ENCODE measurements at places on chromosomes 7 and 10. TPM values are rescaled to one million over a fixed set of nuclear protein-coding genes. Genes with fewer than 3 reads are reported as not detected.

DNA sequence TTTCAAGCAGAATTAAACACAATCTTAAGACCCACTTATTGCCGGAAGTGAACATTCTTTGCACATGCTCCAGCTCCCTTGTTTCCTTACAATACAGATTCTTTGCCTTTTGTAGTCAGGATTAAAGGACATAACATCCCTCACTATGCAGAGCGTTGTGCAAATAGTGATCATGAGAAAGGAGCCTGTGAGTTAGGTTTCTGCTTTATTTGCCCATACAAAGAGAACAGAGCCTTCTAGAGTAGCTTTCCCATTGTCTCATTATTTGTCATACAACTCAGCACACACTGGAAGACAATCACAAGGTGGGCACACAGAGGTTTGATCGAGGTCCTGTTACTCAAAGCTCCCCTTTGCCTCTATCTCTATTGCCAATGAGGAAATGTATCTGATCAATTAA lies 48.2 kb upstream of the WDR11 start:
- H3K27ac ChIP-seq = no peak overlapping the region
- DNase-seq = no peak
- H3K27me3 ChIP-seq = no peaks in the 10 kb centered on the region
- no peaks in the 10 kb centered on the region for H3K4me1 ChIP-seq
- H3K36me3 ChIP-seq = no peaks in the 10 kb centered on the region

DNA sequence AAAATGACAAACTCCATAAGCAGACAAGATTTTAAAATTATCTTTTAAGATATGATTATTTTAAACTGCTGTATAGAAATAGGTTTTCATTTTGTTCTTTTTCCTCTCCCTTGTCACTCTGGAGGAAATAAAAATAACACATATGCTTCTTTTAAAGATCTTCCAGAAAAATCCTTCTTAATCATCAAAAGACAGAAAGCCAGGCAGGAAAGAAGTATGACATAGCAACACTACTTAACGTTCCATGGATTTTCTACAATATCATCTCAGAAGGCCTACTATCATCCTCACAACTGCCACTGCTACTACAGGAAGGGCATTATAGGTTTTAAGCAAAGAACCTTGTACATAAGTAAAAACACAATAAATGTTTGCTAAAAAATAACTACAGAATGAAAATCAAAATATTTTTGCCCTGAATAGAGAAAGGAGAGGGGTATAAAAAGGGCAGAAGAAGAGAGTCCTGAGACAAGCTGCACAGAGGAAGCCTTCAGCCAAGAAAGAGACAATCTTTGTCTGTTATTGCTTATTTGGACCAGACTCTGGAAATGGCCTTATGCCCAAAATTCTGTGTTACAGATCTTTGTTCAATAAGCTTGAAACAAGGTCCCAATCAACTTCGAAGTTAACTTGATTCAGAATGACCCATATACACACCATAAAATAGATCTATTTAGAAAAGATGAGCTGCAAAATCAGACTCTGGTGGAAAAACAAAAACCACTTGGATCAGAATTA lies 67.8 kb downstream of the ABI1 start:
- H3K27me3 ChIP-seq = no peaks in the 10 kb centered on the region
- no peak for DNase-seq
- no peak overlapping the region for H3K27ac ChIP-seq
- H3K36me3 ChIP-seq = no peaks in the 10 kb centered on the region
- no peak overlapping the region for H3K4me3 ChIP-seq

DNA sequence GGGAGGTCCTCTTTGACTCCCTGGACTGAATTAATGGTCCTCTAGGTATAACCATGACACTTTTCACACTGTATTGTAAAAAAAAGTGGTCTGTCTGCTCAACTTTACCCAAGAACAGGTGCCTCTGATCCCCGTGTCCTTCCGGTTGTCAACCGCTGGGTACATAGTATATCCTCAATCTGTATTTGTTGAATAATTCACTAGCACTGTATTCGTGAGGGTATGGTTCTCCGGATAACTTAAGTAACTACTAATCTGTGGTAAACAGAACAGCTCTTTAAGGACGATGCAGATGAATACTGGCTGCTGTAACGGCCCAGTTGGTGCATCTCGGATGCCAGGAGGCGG lies 472 bp upstream of the ADAM22 start:
- peak overlapping the region; percentile 69 for H3K4me3 ChIP-seq
- no peaks in the 10 kb centered on the region for H3K27me3 ChIP-seq
- H3K36me3 ChIP-seq = no peaks in the 10 kb centered on the region

- no peaks in the 10 kb centered on the region for H3K36me3 ChIP-seq
- no peaks in the 10 kb centered on the region for H3K27me3 ChIP-seq
- H3K27ac ChIP-seq = peak overlapping the region; percentile 97
Measured at GRCh38 chr10:17199351-17199804, 2.1 kb downstream of the TRDMT1 start.

- no peaks in the 10 kb centered on the region for H3K27me3 ChIP-seq
- H3K4me1 ChIP-seq = no peaks in the 10 kb centered on the region
- no peaks in the 10 kb centered on the region for H3K36me3 ChIP-seq
Measured at GRCh38 chr7:78220754-78221153, 422.2 kb downstream of the PHTF2 start.

DNA sequence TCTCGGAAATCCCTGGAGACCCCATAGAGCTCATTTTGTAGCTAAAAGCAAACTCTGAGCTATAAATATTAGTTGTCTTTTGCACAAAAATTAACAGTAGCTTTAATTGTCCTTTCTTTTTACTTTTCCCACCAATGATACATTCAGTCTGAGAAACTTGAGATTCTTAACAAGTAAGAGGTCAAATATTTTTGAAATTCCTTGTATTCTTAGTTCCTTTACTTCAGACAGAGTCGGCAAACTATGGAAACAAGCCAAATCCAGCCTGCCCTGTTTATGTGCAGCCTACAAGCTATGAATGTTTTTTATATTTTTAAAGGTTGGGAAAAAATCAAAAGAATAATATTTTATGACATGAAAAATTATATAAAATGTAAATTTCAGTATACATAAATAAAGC lies 146.6 kb downstream of the CTNNA3 start:
- H3K36me3 ChIP-seq = no peaks in the 10 kb centered on the region
- H3K27ac ChIP-seq = peak overlapping the region; percentile 16
- no peaks in the 10 kb centered on the region for H3K4me1 ChIP-seq
- H3K27me3 ChIP-seq = no peaks in the 10 kb centered on the region
- no peak overlapping the region for H3K4me3 ChIP-seq
- no peak for DNase-seq

DNA sequence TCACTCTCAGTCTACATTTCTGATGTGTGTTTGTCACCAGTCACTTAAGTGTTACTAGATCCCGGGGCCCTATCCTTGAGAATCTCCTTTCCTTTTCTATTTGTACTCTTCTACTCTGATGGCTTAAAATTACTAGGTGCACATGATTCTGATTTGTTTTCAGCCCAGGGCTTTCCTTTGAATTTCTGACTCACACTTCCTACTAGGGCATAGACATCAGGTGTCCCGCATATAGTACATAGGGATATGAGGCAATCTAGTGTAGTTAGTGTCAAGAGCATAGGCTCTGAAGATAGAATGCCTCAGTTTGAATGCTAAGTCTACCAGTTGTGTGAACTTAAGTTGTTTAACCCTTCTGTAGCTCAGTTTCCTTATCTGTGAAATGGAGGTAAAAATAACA lies 49.4 kb upstream of the LRRN3 start:
- H3K27me3 ChIP-seq = no peaks in the 10 kb centered on the region
- H3K27ac ChIP-seq = no peak overlapping the region

DNA sequence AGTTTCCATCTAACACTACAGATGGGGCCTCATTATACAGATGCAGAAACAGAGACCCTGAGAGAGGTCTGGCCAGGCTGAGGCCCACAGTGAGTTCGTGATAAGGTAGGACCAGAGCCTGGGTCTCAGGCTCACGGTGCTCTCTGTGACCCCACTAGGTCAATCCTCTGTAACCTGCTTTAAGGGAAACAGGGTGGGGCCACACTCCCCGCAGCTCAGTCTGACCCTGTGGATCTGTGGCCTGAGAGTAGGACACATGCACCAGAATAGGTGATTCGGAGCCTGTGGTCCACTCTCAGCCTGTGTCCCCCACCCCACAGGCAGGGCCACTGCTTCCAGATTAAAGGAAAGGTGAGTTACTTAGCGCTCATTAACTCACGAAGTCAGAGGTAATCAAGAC lies 137.8 kb upstream of the FAM20C start:
- no peaks in the 10 kb centered on the region for H3K27me3 ChIP-seq
- H3K27ac ChIP-seq = no peak overlapping the region
- H3K36me3 ChIP-seq = no peaks in the 10 kb centered on the region
- H3K4me1 ChIP-seq = no peaks in the 10 kb centered on the region

DNA sequence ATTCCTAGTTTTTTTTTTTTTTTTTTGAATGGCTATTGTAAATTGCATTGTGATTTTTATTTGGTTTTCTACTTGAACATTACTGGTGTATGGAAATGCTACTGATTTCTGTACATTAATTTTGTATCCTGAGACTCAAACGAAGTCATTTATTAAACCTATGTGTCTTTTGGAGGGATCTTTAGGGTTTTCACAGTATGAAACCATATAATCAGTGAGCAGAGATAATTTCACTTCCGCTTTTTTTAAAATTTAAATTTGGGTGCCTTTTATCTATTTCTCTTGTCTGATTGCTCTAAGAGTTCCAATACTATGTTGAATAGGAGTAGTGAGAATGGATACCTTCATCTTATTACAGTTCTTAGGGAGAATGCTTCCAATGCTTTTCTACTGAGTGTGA lies 102.7 kb downstream of the ZWINT start:
- no peaks in the 10 kb centered on the region for H3K4me1 ChIP-seq
- no peak for DNase-seq

- peak overlapping the region; percentile 86 for H3K27ac ChIP-seq
- H3K36me3 ChIP-seq = no peaks in the 10 kb centered on the region
- H3K27me3 ChIP-seq = no peaks in the 10 kb centered on the region
Measured at GRCh38 chr7:37284805-37285231, 163.8 kb downstream of the ELMO1 start.

- H3K4me3 ChIP-seq = no peak overlapping the region
- peak overlapping the region; percentile 79 for H3K27ac ChIP-seq
- H3K36me3 ChIP-seq = no peaks in the 10 kb centered on the region
Measured at GRCh38 chr10:17003151-17003550, 126.5 kb downstream of the CUBN start.

GRCh38 chr10:72783410-72783833 lies 91.5 kb downstream of the MCU start:
- H3K4me1 ChIP-seq = peaks cover 30% of the 10 kb centered on the region
- H3K27me3 ChIP-seq = no peaks in the 10 kb centered on the region
- H3K4me3 ChIP-seq = no peak overlapping the region
- H3K27ac ChIP-seq = no peak overlapping the region
- no peak for DNase-seq
- H3K36me3 ChIP-seq = no peaks in the 10 kb centered on the region

DNA sequence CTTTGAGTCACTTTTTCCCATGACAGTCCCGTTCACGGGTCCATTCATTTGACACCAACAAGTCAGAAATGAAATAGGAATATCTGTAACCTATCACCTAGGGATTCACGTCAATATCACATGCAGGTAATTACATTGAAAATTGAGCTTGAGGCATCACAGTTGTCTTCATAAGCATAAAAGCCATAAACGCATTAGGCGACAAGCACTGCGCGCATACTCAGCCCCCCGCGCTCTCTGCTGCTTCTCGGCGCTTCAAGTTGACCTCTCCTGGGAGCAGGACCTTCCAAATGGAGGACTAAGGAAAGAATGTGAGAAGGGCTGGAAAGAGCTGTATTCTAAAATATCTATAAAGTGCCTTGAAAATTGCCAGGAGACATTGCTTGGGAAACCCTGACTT lies 130.5 kb upstream of the TNS3 start:
- no peak for DNase-seq
- H3K27me3 ChIP-seq = no peaks in the 10 kb centered on the region
- no peaks in the 10 kb centered on the region for H3K4me1 ChIP-seq
- no peak overlapping the region for H3K4me3 ChIP-seq
- H3K27ac ChIP-seq = no peak overlapping the region
- H3K36me3 ChIP-seq = no peaks in the 10 kb centered on the region

Gene IMMP2L
- 17.7 TPM for total RNA-seq

Gene DRGX
- total RNA-seq = not detected

Gene ANXA8
- total RNA-seq = 3.5 TPM

Gene PRTFDC1
- total RNA-seq = 5.7 TPM
